ENCODE measurements at places on chromosomes 16 and 17.

DNA sequence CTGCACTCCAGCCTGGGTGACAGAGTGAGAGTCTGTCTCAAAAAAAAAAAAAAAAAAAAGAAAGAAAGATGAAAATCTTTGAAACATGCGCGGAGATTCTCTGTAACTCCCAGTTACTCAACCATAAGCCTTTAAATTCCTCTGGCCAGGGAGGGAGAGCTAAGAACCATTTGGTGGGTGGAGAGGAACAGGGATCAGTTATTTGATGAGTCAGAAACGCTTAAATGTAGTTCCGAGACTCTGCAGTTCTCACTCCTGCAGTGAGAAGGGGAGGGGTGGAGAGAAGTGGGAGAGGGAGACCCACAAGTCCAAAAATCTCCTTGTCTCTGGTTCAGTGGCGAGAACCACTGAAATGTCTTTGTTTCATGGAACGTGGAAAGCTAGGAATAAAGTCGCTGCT lies 266.7 kb downstream of the SOX9 start:
- DNase-seq, result no peak

- DNase-seq, result peak; percentile 77
Observed at GRCh38 chr16:1351582-1352362, at the start of the genes GNPTG and TSR3. Gene GNPTG (plus strand): TSS chr16:1351931. CDS start chr16:1351966, 35 bp downstream. Gene TSR3 (minus strand): TSS chr16:1351878. CDS start chr16:1351804, 74 bp downstream.

DNA sequence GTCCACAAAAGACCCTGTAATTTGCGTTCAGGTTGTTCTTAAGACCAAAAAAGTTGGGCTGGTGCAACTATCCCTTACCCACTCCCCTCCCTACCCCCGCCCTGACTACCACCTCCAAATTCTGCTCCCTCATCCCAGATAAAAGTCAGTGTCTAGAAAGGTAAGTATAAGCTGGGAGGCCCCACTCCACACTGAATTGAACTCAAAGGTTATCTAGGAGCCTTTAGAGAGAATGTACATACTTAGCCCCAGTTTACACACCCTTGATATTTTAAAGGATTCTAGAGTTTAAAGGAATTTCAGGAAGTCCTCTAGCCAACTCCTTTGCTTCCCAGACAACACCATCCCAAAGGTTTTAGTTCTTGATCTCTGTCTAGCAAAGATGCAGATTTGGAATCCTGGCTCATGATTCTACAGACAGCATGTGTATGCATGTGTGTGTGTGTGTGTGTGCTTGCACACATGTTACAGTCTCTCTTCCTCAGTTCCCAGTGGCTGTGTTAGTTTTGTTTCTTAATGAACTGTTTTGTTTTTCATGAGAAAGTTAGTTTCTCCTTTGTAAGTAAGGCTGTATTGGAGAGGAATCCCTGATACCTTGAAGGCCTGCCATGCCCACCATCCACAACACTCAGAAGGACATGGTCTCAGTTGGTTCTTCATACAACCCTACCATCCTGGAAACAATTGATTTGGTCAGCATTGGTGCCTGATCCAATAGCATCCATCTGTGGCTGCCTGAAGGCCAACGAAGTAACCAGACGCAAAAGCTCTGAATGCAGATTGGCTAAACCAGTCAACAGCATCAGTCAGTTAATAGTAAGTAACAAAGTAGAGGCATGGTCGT lies 281.3 kb downstream of the SOX9 start:
- no peak for DNase-seq

DNA sequence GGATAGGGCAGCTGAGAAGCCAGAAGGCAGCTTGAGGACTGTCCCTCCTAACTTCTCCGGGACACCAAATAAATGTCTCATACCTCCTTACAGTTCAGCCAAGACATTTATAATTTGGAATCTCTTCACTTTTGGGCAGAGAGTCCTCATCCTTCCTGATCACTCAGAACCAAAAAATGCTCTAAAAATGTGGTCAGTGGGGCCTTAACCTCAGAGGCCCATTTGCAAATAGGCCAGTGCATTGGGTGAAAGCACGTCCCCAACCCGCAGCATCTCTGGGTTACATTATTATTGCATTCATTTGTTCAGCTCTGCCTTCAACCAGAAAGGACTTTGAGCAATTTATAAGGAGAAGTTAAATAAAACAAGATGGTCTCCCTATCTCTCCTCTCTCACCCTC lies 112.4 kb upstream of the IRX3 start:
- no peak for DNase-seq

DNA sequence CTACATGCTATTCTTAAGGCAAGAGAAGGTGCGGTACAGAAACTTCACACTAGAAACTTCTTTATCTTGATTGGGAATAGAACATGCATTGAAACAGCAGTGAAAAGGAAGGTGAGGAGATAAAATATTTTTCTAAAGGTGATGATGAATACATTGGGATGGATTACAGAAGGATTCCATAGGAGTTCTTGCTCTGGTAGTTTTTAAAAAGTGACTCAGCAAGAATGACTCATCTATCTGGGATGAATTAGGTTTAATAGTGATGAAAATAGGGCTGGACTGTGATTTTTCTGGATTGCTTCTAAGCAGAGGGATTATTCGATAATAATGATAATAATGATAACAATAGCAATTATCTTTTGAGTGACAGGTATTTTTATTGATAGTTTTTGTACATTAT lies 65.6 kb upstream of the HS3ST4 start:
- no peak for DNase-seq

DNA sequence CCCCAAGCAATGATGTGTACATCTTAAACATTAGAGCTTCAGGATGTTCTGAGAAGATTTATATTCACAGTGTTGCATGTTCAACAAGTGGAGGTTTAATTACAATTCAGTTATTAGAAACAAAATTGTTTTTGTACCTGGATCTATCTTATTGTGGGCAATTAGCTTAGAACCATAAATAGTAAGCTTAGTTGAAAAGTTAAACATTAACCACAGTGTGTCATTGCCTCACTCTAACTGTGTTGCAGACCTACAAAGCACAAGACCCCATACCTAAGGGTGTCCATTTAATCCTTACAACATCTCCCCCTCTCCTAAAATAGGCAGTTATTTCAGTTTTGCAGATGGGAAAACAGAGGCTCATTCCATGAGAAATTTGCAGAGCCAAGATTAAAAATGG lies 632.0 kb upstream of the SOX9 start:
- no peak for DNase-seq

DNA sequence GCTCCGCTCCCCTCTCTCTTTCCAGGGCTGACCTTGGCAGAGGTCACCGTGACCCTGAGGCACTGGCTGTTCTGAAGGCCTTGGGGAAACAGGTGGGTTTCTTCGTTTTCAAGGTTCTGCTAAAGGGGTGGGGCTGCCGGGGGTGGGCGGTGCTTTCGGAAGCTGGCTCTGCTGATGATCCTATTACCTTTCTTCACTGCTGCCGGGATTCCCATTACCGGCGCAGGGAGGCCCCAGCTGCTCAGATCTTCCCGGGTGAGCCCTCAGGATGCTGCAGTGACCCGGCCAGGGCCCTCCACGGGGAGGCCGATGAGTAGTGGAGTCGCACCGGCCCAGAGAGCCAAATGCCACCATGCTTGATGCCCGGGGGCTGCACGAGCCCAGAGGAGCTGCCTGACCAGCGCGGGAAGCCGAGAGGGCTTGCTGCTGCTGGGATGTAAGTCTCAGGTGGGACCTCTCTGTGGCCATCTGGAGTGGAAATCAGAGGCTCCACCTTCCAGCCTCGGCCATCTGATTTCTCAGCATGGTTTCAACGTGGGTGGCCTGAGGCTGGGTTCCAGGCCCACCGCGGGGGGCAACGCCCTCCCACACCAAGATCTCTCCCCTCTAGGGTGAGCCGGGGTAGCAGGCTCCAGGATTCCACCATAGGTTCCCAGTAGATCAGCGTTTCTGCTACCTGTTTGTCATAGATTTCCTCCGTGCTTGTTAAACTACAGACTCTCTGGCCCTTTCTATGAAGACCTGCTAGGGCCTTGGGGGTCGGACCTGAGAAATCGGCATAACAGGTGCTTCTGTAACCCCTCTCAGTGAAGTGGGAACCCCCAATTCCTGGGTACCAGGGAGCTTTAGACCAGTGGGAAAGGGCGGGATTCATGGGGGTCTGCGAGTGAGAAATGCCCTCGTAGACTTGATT lies 21.6 kb upstream of the ADCY7 start:
- no peak for DNase-seq

DNA sequence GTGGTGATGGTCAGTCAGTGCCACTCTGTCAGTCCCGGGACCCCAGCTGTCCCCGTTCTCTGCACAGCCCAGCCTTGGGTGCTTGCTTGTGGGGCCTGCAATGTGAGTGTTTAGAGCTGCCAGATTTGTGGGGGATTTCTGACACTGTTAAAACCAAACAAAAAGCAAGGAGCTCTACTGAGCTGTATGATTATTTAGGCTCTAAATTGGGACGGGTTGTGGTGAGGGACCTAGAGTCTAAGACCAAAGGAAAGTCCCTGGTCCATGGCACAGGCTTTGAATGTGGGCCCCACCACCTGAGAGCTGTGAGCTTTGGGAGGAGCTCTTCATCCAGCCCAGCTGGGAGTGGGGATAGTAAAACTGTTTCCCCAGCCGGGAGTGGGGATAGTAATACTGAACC lies 63.3 kb downstream of the KSR1 start:
- no peak for DNase-seq

DNA sequence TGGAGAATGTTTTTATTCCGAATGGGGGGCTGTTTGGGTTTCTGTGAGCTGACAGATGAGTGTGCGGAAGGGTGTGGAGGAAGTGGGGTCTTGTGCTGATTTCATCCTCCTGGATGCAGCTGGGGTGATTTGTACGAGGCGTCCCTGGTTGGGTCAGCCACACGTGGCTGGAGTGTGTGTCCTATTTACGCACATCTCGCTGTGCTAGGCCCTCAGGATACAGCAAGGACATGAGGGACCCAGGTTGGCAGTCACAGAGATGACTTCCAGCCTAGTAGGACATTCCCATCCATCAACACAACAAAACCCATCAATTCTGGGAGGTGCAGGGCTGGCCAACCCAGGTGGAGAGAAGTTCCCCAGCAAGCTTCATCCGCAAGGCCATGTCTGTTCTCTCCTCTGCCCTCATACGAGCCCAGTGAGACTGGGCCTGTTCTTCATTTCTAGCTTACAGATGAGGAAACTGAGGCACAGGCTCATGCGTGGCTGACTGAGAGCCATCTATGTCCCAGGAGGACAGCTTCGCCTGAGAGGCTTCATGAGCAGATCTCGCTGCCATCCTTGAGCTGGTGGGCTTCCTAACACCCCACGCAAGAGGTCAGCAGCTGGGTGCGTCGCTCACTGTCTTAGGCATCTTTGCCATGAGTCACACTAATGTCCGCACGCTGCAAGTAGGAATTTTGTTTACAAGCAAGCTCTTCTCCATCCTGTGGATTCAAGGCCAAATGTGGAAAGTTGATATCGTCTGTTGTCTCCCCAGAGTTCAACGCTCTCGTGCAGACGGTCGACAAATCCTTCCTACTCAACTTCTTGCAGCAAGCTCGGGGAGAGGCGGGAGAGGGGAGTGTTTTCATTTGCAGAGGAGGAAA lies 24.4 kb downstream of the IRF8 start:
- no peak for DNase-seq

GRCh38 chr16:68231384-68232136 lies 4.4 kb downstream of the ESRP2 start:
- DNase-seq, result no peak

GRCh38 chr16:82845116-82845515 lies 218.3 kb downstream of the CDH13 start:
- no peak for DNase-seq

DNA sequence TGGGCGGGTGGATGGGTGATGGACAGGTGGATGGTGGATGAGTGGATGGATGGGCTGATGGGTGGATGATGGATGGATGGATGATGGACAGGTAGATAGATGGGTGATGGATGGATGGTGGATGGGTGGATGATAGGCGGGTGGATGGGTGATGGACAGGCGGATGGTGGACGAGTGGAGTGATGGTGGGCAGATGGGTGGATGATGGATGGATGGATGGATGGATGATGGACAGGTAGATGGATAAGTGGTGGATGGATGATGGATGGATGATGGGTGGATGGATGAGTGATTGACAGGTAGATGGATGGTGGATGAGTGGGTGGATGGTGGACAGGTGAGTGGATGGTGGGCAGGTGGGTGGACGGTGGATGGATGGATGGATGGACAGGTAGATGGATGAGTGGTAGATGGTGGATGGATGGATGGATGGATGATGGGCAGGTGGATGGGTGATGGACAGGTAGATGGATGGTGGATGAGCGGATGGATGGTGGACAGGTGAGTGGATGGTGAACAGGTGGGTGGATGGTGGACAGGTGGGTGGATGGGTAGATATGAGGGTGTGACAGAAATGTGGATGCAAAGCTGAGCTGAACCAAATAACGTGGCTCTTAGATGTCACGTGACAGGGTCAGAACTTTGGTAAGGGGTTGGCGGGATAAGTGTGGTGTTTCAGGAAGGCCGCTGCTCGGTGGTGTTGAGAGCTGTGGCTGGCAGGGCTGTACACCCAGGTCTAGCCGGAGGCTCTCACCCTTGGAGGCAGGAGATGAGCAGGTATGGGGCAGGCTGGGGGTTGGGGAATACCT lies 234.3 kb upstream of the CIBAR2 start:
- DNase-seq, result no peak

GRCh38 chr16:13517841-13518240 lies 402.1 kb upstream of the ERCC4 start:
- no peak for DNase-seq

DNA sequence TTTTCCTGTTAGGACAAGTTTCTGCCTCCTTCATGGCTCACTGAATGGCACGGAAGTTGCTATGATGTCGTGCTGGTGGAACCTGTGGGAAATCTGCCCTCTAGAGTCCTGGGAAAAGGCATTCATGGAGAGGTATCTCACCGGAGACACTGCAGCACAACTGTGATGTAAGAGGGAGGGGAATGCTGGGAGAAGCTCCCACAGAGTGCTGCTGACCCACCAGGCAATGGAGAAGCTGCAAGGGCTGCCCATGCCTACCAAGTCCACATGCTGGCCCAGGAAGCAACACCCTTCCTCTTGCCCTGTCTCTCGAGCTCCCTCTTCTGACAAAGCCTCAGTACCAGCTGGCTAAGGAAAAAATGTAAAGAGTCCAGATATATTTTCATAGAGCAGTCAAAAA lies 45.2 kb upstream of the SLC5A11 start:
- no peak for DNase-seq

GRCh38 chr16:48318630-48319029 lies 66.6 kb downstream of the SIAH1 start:
- DNase-seq, result no peak

GRCh38 chr17:81192386-81193050 lies 26.5 kb upstream of the AATK start:
- no peak for DNase-seq

DNA sequence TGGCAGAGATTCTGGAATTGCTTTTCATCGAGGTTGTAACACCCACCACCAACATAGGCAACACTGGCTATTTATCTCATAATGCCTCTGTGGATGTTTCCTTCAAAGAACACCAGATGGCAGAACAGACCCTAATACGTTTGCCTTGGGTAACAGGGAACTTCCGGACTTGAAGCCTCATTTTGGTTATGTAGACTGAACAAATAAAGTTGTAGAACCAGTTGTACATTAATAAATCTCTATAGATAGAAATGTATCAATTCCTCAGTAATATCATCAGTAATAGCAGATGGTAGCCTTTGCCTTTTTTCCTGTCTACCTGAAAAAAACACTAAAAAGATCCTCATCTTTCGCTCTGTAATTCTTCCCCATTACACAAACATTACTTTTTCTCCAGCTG lies 25.9 kb upstream of the APOH start:
- DNase-seq, result no peak

- no peak for DNase-seq
Observed at GRCh38 chr17:57125406-57125805, 40.4 kb downstream of the AKAP1 start.

GRCh38 chr17:33945646-33946546 lies 309.2 kb upstream of the CCL2 start:
- DNase-seq, result no peak

All from stimulated activated CD8-positive, alpha-beta memory T cell treated with anti-CD3 and anti-CD28 coated beads, Interleukin-2, amount 100 ng/mL, for 48 hours (primary cell).